ENCODE measurements at places on chromosomes 13 and 19.

DNA sequence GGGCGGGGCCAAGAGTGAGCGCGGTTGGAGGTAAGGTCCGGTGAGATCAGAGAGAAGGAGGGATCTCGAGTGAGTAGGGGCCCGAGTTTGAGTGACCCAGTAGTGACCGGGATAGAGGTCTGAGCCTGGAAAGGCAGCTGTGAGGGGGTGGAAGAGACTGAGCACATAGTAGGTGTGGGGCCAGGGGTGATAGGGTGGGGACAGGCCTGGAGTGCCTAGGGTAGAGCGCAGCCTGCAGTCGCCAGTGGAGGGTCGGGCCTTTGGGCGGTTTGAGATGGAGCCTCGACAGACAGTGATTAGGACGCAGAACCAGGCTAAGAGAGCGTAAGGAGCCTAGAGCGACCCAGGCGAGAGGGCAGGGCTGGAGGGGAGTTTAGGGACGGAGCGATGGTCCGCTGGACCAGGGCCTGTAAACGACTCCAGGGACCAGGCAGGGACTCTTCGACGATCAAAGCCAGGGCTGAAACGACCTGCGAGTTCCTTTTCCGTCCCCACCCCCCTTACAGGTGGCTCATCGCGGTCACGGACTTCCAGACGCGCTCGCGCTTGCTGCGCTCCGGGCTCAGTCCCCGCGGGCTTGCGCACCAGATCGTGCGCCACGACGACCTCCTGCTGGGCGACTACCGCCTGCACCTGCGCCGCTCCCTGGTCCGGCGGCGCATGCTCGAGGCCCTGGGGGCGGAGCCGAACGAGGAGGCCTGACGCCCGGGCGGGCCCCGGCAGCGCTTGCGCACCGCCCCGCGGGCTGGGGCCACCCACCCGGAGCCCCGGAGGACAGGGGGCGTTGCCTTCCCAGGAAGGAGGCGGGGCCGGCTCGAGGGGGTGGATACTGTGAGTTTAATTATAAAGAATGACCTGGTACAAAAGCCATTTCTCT, 9.4 kb downstream of the C19orf81 start:
- peak overlapping the region; percentile 37 for H3K27ac ChIP-seq
- H3K36me3 ChIP-seq = no peaks in the 10 kb centered on the region
- DNase-seq = peak; percentile 84
- H3K4me1 ChIP-seq = peaks cover 21% of the 10 kb centered on the region

DNA sequence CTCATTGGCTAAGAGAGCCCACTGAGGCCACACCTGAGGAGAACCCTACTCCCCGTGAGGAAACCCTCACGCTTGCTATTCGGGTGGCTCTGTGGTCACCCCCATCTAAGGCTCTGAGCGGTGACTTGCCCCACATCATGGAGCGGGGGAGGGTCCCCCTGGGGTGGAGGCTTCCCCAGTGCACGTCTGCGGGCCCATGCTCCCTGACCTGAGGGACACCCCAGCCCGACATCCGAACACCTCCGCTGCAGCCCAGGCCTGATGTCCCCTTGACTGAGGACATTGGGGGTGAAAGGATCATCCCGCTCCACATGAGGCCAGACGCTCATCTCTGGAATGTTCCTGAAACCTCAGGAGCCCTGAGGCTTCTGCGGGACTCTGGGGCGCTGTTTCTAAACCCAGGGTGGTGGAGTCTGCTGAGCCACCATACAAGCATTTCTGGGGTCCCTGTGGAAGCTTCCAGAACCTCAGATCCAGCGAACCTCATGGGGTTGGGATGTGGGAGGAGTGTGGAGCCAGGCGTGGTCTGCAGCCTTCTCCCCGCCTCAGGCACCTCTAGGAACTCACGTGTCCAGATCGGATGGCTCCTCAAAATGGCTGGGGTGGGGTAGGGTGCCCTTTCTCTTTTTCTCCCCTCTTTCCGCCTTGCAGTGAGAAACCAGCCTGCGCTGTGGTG, 19.9 kb downstream of the TMED1 start:
- no peak for DNase-seq
- no peaks in the 10 kb centered on the region for H3K27me3 ChIP-seq
- H3K4me1 ChIP-seq = no peaks in the 10 kb centered on the region
- no peak overlapping the region for H3K4me3 ChIP-seq
- no peak overlapping the region for H3K27ac ChIP-seq

DNA sequence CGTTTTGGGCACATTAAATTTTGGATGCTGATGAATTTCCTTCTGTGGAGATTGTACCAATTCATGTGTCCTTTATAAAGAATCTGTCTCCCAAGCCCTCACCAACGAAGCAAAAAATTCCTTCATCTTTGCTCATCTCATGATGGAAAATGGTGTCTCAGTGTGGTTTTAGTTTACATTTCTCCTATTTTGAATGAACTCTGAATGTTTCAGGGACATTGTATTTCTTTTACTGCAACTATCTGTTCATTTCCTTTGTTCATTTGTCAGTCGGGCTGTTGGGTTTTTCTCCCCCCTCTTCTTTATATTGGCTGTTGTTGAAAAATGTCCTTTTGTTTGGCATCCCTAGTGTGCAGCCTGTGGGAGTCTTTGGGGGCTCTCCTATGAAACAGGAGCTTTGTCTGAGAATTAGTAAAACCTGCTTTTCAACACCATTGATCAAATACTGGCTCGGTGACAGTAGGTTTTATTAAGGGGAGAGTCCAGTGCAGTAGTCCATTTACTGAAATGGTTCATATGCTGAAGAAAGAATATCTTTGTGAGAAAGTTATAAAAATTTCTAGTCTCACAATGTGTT, 91.3 kb upstream of the C1QTNF9B start:
- H3K4me3 ChIP-seq = no peak overlapping the region
- H3K36me3 ChIP-seq = no peaks in the 10 kb centered on the region
- no peaks in the 10 kb centered on the region for H3K4me1 ChIP-seq
- no peak overlapping the region for H3K27ac ChIP-seq
- H3K27me3 ChIP-seq = no peaks in the 10 kb centered on the region

- DNase-seq = no peak
- peak overlapping the region; percentile 59 for H3K27ac ChIP-seq
- H3K36me3 ChIP-seq = no peaks in the 10 kb centered on the region
- peaks cover 17% of the 10 kb centered on the region for H3K4me1 ChIP-seq
- peaks cover 3% of the 10 kb centered on the region for H3K27me3 ChIP-seq
These were observed 18.0 kb downstream of the KLK2 start for GRCh38 chr19:50891253-50891625.

GRCh38 chr19:54573330-54573872, at the start of gene LILRA2:
TSS of gene LILRA2 (plus strand) at chr19:54573790. CDS start at chr19:54573879, 89 bp downstream.
- peak within 1 kb of the TSS; percentile 51 for H3K27ac ChIP-seq
- H3K27me3 ChIP-seq = no peaks in the 10 kb centered on the region
- no peak for DNase-seq
- no peaks in the 10 kb centered on the region for H3K36me3 ChIP-seq

DNA sequence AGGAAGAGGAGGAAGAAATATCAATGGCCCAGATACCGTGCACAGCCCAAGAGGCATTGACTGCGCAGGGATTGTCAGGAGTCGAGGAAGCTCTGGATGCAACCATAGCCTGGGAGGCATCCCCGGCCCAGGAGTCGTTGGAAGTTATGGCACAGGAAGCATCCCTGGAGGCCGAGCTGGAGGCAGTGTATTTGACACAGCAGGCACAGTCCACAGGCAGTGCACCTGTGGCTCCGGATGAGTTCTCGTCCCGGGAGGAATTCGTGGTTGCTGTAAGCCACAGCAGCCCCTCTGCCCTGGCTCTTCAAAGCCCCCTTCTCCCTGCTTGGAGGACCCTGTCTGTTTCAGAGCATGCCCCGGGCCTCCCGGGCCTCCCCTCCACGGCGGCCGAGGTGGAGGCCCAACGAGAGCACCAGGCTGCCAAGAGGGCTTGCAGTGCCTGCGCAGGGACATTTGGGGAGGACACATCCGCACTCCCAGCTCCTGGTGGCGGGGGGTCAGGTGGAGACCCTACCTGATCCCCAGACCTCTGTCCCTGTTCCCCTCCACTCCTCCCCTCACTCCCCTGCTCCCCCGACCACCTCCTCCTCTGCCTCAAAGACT, 36.0 kb downstream of the KEAP1 start:
- no peak overlapping the region for H3K4me3 ChIP-seq
- no peaks in the 10 kb centered on the region for H3K27me3 ChIP-seq
- DNase-seq = no peak
- H3K4me1 ChIP-seq = no peaks in the 10 kb centered on the region
- H3K27ac ChIP-seq = no peak overlapping the region
- no peaks in the 10 kb centered on the region for H3K36me3 ChIP-seq

DNA sequence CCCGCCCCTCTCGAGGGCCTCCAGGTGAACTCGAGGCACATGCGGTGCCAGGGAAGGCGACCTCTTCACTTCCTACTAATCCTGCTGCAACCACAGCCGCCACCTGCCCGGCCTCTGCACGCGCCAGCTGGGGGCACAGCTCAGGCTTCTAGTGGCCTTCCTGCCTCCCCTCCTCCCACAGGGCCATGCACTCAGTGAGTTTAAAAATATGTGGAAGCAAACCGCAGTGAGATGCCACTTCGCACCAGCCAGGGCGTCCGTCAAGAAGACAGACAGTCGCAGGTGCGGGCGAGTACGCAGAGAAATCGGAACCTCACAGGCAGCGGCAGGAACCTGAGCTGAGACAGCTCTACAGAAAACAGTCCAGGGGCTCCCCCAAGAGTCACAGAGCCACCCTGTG, 10.4 kb downstream of the LMNB2 start:
- no peak overlapping the region for H3K4me3 ChIP-seq
- H3K27ac ChIP-seq = no peak overlapping the region
- H3K36me3 ChIP-seq = peaks cover 4% of the 10 kb centered on the region

DNA sequence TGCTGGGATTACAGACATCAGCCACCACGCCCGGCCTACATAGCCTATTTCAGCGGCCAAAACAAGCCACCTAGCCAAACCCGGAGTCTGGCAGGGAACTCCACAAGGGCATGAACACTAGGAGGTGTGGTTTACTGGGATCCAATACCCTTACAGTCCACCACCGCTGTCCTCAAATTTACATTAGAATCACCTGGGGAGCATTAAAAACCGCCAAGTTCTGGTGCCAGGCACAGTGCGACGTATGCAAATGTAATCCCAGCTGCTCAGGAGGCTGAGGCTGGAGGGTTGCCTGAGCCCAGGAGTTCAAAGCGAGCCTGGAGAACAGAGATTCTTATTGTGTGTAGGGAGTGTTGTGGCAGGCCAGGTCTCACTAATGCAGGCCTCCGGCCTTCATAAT, 4.2 kb upstream of the AP1M1 start:
- peaks cover 14% of the 10 kb centered on the region for H3K36me3 ChIP-seq
- no peak overlapping the region for H3K27ac ChIP-seq
- H3K4me3 ChIP-seq = no peak overlapping the region
- H3K4me1 ChIP-seq = peaks cover 10% of the 10 kb centered on the region

- no peaks in the 10 kb centered on the region for H3K4me1 ChIP-seq
- no peaks in the 10 kb centered on the region for H3K27me3 ChIP-seq
- H3K27ac ChIP-seq = no peak overlapping the region
- no peaks in the 10 kb centered on the region for H3K36me3 ChIP-seq
- no peak for DNase-seq
- no peak overlapping the region for H3K4me3 ChIP-seq
These were observed 25.7 kb downstream of the UGGT2 start for GRCh38 chr13:96027496-96027895.

- H3K27ac ChIP-seq = no peak overlapping the region
- no peak for DNase-seq
- no peak overlapping the region for H3K4me3 ChIP-seq
- H3K27me3 ChIP-seq = no peaks in the 10 kb centered on the region
These were observed 613.2 kb upstream of the KLF12 start for GRCh38 chr13:74747186-74747955.

DNA sequence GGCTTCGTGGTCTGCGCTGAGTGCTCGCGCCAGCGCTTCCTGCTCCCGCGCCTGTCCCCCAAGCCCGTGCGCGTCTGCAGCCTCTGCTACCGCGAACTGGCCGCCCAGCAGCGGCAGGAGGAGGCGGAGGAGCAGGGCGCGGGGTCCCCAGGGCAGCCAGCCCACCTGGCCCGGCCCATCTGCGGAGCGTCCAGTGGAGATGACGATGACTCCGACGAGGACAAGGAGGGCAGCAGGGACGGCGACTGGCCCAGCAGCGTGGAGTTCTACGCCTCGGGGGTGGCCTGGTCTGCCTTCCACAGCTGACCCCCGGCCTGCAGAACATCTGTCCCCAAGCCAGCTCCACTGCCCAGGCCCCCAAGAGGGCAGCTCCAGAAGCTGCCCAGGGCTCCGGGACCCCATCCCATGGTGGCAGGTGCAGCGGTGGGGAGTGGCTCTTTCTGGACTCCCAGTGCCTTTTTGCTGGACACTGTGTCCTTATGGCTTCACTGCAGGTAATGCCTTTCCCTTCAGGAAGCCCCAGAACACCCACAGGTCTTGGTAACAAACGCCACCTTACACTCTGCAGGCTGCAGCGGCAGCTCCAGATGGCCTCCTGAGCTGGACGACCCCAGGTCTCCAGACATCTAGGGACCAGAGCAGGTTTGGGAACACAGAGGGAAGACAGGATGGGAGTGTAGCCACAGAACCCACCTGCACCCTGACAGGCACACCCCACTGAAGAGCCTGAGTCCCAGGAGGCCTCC, 9.3 kb downstream of the PLEKHF1 start:
- no peak overlapping the region for H3K27ac ChIP-seq
- peaks cover 12% of the 10 kb centered on the region for H3K36me3 ChIP-seq
- H3K4me1 ChIP-seq = peaks cover 64% of the 10 kb centered on the region
- DNase-seq = no peak
- H3K27me3 ChIP-seq = no peaks in the 10 kb centered on the region
- no peak overlapping the region for H3K4me3 ChIP-seq

GRCh38 chr19:39428283-39429112, 7.3 kb downstream of the RPS16 start:
- H3K36me3 ChIP-seq = peaks cover 9% of the 10 kb centered on the region
- no peaks in the 10 kb centered on the region for H3K27me3 ChIP-seq
- no peak for DNase-seq
- H3K4me1 ChIP-seq = peaks cover 8% of the 10 kb centered on the region
- no peak overlapping the region for H3K27ac ChIP-seq

- H3K27me3 ChIP-seq = no peaks in the 10 kb centered on the region
- H3K4me1 ChIP-seq = no peaks in the 10 kb centered on the region
- DNase-seq = no peak
- no peak overlapping the region for H3K4me3 ChIP-seq
These were observed 32.0 kb downstream of the CCDC8 start for GRCh38 chr19:46381346-46381745.

DNA sequence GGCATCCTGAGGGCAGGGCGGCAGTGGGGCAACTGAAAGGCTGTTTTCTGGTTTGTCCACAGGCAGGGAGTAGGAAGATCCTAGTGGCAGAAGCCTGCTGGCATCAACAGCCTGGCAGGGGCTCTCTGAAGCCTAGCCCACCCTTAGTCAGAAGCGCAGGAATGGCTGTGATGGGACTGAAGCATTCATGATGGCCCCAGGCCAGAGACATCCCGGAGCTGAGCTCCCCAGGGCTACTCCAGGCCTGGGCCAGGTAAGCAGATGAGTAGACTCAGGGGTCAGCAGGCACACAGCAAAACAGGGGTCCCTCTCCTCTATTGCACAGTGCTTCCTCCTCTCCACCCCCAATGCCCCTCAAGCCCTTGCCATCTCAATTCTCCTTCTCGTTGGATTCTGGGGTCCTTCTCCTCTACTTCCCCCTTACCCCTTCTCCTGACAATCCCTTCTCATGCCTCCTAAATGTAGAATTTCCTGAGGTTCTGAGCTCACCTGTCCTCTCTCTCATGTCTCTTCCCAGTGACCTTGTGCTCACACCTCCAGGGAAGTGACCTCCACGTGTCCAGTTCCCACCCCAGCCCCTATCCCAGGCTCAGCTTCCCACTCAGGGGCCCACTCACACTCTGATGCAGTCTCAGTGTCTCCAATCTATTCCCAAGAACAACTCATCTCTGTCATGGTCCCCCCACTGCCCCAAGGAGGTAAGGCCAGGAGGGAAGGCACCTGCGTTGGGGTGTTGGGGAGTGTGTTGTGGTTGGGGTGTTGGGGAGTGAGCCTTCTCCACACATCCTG, 158.7 kb upstream of the ZNF507 start:
- DNase-seq = no peak
- H3K27ac ChIP-seq = no peak overlapping the region
- H3K27me3 ChIP-seq = no peaks in the 10 kb centered on the region
- H3K36me3 ChIP-seq = no peaks in the 10 kb centered on the region
